ENCODE measurements at places on chromosomes 13 and 19.

DNA sequence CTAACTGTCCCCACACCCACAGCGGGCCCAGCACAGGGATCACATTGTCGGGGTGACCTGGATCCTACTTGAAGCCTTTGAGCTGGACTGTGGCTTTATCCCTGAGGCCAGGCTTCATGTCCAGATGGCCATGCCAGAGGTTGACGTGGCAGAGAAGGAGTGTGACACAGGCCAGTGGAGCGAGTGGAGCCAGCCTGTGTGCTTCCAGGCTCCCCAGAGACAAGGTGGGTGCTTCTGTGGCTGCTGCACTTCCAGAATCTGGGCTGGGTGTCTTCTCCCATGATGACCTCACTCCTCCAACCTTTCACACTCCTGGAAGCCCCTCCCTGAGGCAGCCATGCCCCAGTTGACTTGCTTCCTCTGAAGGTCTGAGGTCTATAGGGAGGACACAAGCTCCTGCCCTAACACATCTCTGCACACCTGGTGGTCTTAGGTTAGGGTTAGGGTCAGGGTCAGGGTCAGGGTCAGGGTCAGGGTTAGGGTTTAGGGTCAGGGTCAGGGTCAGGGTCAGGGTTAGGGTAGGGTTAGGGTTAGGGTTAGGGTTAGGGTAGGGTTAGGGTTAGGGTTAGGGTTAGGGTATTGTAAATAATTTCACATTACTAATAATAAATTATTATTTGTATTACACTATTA, 13.1 kb upstream of the MZF1 start:
- ATAC-seq, result no peak

DNA sequence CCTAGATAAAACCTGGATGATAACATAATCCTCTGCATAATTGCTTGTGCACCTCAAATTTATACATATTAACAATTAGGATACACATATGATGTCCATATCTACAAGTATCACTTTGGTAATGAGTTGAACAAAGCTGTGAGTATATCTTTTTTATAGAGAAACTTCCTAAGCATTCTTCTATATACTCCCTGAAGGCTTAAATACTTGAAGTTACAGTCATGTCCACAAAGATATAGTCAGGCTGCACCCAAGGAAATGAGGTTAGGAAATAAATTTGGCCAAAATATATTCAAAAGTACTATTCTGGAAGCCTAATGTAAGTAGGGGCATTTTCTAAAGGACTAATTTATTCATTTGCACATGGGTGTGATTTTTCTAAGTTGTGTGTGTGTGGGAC, 761.5 kb downstream of the PCDH9 start:
- no peak for ATAC-seq

GRCh38 chr13:28329395-28330158, 165.4 kb downstream of the FLT1 start:
- peak; percentile 10 for ATAC-seq

- ATAC-seq, result no peak
Observed at GRCh38 chr19:52258426-52258825, 11.0 kb upstream of the ZNF766 start.

- ATAC-seq, result no peak
Observed at GRCh38 chr13:77417897-77418296, 91.0 kb upstream of the MYCBP2 start.

- peak; percentile 97 for ATAC-seq
Observed at GRCh38 chr19:12639901-12640613, 26.5 kb downstream of the MAN2B1 start.

GRCh38 chr13:24718192-24718965, 38.2 kb downstream of the ATP12A start:
- no peak for ATAC-seq

DNA sequence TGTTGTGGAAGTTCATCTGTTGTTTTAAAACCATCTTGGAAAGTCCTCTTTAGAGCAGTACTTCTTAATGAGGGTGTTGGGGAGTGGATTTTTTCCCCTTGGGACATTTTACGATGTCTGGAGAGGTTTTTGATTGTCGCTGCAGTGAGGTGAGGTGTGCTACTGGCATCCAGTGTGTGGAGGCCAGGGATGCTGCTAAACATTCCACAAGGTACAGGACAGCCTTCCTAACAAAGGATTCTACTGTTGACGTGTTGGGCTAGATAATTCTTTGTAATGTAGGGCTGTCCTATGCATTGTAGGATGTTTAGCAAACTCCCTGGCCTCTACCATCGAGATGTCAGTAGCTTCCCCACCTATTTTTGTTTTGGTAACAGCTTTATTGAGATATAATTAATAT, 33.3 kb downstream of the NAA16 start:
- no peak for ATAC-seq

GRCh38 chr13:34578917-34579316, 363.2 kb upstream of the NBEA start:
- no peak for ATAC-seq

GRCh38 chr19:19548915-19549759, 11.1 kb downstream of the CILP2 start:
- ATAC-seq, result no peak

GRCh38 chr13:99124046-99124400, 76.6 kb upstream of the UBAC2 start:
- ATAC-seq, result no peak

DNA sequence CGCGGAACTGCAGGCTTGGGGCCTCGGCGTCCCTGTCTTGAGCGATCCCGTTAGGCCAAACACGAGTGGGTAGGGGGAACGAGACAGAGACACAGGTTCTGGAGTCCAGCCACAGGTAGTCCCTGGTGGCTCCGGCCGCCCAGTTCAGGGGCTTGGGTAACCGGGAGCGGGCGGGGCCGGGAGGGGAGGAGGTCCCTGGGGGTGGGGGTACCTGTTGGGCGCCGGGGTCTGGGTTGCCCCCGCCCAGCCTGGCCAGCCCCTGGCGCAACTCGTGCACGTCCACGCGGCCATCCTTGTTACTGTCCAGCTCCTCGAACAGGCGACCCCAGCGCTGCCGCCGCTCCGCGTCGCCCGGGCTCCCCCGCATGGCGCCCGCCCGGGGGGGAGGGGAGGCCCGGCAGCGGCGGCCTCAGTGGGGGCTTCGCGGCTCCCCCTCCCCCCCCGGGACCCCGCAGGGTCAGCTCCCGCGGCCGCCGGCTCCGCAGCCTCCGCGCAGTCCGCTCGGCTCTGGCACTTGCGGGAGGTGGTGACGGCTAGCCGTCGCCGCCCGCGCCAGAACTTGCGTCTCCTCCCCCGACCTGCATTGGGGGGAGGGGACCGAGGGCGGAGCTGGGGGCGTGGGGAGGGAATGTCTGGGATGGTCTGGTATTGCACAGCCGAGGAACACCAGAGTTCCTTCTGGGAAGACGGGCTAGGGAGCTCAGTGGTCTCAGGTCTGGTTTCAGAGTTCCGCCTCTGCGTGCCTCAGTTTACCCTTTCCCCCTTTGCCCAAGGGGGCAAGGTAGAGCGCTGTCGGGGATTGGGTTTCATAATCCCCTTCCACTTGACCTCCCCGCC, at the start of gene SLC25A23:
TSS of gene SLC25A23 (minus strand) at position 531 of the 837 bp plus-strand sequence. CDS start at position 367, 164 bp downstream.
- ATAC-seq, result peak; percentile 22

DNA sequence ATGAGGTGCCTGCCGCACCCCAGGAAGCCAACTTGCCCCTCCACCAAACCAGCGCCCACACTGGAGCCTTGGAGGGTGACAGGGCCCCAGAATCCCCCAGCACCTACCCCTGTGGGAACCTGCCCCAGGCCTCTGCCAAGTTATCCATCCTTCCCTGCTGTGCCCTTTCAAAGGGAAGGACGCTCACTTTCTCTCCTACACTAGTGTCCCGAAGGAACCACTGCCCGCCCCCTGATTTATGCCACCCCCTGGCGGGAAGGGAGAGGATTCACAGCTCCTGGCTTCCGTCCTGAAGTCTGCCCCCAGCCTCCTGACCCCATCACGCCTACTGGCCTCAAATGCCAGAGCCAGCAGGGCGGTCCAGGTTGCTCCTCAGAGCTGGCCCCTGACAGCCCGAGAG, 1.4 kb downstream of the EVI5L start:
- ATAC-seq, result no peak

DNA sequence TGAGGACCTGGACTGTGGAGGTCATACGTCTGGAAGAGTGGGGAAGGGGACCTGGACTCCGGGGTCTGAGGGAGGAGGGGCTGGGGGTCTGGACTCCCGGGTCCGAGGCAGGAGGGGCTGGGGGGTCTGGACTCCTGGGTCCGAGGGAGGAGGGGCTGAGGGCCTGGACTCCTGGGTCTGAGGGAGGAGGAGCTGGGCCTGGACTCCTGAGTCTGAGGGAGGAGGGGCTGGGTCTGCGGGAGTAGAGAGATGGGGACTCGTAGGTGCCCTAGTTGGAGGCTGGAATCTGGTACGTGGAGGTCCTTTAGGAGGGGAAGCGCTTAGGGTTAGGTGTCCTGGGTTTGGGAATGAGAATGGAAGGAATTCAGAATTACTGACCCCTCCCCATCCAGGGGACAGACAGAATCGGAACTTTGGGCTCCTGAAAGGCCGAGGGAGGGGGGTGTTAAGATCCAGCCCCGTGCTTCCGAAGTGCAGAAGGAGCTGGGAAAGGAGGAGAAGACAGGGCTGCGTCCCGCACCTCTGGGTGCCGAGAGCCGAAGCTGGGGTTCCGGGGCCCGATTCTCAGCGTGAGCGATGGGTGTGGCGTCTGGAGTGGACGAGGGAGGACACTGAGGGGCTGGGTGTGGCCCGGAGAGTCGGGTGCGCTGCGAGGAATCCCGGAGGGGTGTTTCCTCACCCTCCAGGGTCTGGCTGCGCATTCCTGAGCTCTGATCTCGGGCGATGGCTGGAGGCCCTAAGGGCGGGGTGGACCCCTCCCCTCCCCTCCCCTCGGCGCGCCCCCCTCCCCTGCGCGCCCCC, 608 bp downstream of the MYADM start:
- ATAC-seq, result no peak

DNA sequence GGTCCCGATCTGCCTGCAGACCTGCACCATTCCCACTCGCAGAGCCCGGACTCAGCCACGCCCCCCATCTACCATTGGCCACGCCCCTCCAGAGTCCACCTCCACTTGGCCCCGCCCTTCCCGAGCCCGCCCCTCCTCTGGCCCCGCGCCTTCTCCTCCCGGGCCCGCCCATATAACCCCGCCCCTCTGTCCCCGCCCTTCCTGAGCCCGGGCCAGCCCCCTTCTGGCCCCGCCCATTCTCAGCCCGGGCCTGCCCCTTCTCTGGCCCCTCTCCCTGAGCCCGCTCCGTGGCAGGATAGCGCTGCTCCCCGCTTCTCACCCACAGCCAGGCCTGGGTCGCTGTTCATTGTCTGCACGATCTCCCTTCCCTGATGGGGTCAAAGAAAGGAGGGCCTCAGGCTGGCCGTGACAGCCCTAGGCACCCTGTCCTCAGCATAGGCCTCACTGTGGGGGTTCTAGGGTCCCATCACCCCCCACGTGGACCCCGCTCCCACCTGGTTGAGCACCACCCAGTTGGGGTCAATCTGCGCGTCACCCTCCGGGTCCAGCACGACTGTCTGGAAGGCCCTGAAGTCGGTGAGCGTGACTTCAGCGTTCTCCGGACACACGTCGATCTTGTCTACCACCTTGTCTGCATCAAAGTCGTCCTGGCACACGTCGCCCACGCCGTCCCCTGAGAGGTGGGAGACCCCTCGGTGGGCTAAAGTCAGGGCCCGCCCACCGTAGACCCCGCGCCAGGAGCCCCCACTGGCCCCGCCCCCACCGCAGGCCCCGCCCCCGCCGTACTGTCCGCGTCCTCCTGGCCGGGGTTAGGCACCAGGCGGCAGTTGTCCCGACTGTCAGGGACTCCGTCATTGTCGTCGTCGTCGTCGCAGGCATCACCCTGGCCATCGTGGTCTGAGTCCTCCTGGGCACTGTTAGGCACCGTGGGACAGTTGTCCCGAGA, 5.7 kb downstream of the COMP start:
- ATAC-seq, result peak; percentile 56

GRCh38 chr13:36674337-36675212, 755 bp downstream of the SERTM1 start:
- ATAC-seq, result no peak

GRCh38 chr19:45816236-45817009, 1.3 kb upstream of the RSPH6A start:
- no peak for ATAC-seq

DNA sequence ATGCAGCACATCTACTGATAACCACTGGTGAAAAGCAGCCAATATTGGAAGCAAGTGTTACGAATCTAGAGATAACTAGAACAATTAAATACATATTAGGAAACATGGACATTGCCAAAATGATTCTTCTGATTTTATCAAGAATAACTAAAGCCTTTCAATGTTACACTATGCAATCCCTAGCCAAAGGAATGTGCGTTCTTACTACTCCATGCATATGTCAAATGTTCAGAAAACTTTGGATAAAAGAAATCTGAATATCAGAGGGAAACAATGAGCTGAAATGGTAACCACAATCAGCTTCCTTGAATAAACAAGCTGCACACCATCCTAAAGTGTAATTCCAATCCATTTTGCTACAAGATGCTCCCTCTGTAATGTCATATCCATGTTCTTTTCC, 951 bp upstream of the POSTN start:
- ATAC-seq, result no peak

GRCh38 chr13:32164622-32165268, 133.2 kb downstream of the FRY start:
- peak; percentile 62 for ATAC-seq

GRCh38 chr19:39671739-39672363, 16.1 kb downstream of the LGALS16 start:
- ATAC-seq, result peak; percentile 69

- ATAC-seq, result no peak
Observed at GRCh38 chr19:20423381-20424197, 142.0 kb downstream of the ZNF737 start.

DNA sequence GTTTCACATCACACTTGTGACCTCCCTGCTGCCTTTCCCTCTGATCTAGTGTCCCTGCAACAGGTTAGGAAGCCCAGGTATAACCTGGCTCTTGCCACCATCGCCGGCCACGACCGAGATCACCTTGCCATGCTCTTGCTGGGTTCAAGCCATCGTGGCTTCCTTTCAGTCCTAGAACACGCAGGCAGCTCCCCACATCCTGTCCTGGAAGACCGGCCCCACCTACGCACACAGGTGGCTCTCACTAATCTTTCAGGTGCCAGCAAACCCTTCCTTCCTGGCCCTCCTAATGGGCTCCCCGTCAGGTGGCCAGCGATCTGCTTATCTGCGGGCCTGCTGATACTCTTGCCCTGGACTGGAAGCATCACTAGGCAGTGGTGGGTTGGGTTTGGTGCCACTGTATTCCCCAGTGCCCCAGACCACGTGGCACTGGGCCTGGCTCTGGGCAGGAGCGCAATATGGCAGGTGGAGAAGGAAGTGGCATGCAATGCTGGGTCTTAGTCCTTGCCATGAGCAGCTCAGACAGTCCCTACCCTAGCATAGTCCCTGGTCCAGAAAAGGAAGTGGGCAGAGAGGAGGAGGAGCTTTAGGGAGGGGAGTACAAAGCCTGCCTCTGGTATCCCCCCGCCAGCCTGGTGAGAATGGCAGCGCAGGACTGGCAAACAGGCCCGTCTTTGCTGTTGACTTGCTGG, 11.8 kb downstream of the PPP1R37 start:
- no peak for ATAC-seq

GRCh38 chr13:30429235-30429634, 6.9 kb downstream of the UBE2L5 start:
- no peak for ATAC-seq

DNA sequence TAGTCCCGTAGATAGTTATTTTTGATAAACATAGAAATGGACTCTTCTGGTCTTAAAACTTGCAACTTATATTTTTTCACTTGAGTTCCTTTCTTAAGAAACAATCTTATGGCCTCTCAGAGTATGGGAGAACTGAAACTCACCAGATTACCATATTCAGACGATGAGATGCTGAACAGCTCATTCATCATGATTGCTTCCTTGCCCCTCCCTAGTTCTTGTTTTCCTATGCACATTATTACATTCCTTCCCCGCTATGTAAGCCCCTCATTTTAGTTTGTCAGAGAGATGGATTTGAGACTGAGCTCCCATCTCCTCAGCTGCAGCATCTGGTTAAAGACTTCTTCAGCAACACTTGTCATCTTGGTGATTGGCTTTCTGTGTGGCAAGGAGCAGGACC, 158.5 kb downstream of the SLITRK6 start:
- no peak for ATAC-seq

- ATAC-seq, result no peak
Observed at GRCh38 chr19:42369433-42370067, 20.5 kb downstream of the CNFN start.
